Effector memory CD8-positive, alpha-beta T cell (primary cell): ENCODE measurements at places on chromosomes 7 and 10.
A peak's percentile ranks its signal among the peaks of the same experiment; 100 is the strongest.

DNA sequence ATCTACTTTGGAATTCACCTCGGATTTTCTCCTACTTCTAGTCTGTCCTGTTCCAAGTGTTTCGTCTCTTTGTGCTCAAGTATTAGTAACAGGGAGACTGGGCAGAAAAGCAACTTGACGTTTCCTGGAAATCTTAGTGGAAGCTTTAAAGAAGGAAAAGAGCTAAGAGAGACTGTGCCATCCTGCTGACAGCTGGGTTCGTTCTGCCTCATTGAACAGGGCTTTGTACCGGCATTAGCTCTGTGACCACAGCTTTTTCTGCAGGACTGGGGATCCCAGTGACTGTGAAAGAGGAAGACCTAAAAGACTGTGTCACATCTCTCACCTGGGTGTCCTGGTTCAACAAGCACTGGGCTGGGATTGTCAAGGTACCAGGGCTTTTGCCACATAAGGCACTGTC, 70.8 kb upstream of the CDCA7L start:
- no peak for DNase-seq
- H3K27ac ChIP-seq = no peak overlapping the region
- H3K4me3 ChIP-seq = no peak overlapping the region
- no peaks in the 10 kb centered on the region for H3K36me3 ChIP-seq

DNA sequence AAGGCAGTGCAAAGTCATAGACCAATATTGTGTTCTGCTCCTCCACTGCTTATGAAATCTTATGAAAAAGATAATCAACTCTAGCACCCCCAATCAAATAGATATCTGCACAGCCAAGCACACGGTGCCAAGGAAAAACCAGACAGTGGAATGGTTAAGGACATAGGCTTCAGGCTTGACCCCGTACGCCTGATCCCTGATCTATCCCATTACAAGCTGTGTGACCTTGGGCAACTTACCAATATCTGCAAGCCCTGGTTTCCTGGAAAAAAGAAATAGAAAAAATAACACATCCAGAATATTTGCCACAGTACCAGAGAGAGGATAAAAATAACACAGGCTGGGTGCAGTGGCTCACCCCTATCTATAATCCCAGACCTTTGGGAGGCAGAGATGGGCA, 56.9 kb downstream of the GRB10 start:
- H3K27me3 ChIP-seq = peaks cover 25% of the 10 kb centered on the region
- no peaks in the 10 kb centered on the region for H3K36me3 ChIP-seq
- DNase-seq = no peak

DNA sequence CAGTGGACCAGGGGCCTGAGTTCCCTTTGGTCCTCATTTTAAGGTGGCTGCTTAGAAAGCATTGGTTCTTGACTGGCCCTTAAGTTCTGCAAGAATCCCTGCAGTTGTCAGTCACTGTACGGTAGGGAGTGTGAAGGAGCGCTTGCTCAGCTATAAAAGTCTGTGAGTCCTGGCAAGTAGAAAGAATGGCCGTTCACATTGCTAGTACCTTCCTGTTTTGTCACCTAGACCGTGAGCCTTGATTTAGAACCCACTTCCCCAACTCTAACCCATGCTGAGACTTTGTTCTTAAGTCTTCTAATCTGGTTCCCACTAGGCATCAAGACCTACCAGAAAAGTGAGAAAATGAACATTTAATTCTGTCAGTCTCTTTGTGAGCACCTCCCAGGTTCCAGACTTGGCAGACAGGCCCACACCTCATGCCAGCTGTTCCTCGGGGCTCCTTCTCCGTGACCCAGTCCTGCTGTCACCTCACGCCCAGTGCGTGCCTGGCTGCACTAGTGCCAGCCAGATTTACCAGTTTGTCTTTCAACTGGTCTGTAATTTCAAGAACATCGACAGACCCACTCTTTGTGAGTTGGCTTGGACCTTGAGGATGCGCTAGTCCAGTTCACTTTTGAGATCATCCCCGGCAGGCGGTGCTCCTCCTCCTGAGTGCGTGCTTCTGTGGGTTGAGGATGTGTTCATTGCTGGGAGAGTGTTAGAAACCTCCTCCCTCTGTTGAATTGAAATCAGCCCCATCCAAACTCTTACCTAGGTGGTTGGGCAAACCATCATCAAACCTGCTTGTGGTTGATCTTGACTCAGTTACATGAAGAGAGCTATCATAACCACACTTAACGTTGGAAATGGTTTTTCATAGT, 78.5 kb downstream of the SHH start:
- H3K4me1 ChIP-seq = peaks cover 48% of the 10 kb centered on the region
- DNase-seq = no peak
- peaks cover 61% of the 10 kb centered on the region for H3K36me3 ChIP-seq
- no peak overlapping the region for H3K4me3 ChIP-seq

- no peak for DNase-seq
- peaks cover 2% of the 10 kb centered on the region for H3K36me3 ChIP-seq
- H3K4me1 ChIP-seq = no peaks in the 10 kb centered on the region
- H3K27me3 ChIP-seq = peaks cover 86% of the 10 kb centered on the region
- no peak overlapping the region for H3K4me3 ChIP-seq
- H3K27ac ChIP-seq = no peak overlapping the region
These were observed 170.2 kb upstream of the PITRM1 start for GRCh38 chr10:3342771-3343170.

DNA sequence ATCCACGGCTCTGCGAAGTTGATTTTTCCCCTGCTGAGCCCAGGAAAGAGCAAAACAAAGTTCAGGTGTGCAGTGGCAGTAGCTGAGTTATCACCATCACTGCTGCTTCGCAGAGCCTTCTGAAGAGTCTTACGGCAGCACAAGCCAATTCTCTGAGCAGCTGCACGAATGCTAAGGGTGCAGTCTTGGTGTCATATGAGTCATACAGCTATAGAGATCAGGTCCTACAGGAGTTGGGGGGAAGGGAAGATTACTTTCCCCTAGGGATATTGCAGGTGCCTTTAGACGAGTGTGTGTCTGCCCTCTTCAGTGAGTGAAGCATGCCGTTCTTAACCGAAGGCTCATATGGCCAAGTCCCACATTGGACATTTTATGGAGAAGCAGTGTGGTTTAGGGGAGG, 227.8 kb downstream of the CELF2 start:
- no peak for DNase-seq
- peaks cover 29% of the 10 kb centered on the region for H3K36me3 ChIP-seq
- H3K4me1 ChIP-seq = peaks cover 52% of the 10 kb centered on the region
- no peak overlapping the region for H3K27ac ChIP-seq
- no peak overlapping the region for H3K4me3 ChIP-seq

GRCh38 chr10:35212856-35213255, 86.2 kb downstream of the CREM start:
- H3K4me3 ChIP-seq = no peak overlapping the region
- peaks cover 12% of the 10 kb centered on the region for H3K4me1 ChIP-seq
- H3K27ac ChIP-seq = no peak overlapping the region
- H3K36me3 ChIP-seq = peaks cover 7% of the 10 kb centered on the region
- no peak for DNase-seq
- H3K27me3 ChIP-seq = no peaks in the 10 kb centered on the region

DNA sequence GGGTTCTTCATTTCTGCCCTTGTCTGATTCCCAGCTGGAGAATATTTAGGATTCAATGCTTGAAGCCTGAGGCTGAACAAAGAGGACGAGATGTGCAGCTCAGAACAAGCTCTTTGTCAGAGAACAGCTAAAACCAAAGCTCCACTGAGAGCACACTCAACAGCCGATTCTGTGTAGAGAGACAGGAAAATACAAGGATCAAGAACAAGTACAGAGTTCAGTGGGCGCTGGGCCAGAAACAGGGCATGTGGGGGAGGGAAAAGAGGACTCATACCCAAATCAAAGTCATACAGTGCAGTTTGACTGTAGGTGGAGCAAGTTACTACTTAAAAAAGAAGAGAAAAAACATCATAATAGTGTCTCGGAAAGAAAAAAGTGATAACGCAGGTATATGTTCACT, at the start of gene AGMO:
Gene AGMO (minus strand): TSS at position 181 of the 400 bp plus-strand sequence.
- H3K27me3 ChIP-seq = no peaks in the 10 kb centered on the region
- no peak for DNase-seq
- no peak within 1 kb of the TSS for H3K4me3 ChIP-seq
- no peaks in the 10 kb centered on the region for H3K36me3 ChIP-seq

GRCh38 chr10:110511734-110512449, 14.2 kb downstream of the DUSP5 start:
- no peaks in the 10 kb centered on the region for H3K27me3 ChIP-seq
- peaks cover 66% of the 10 kb centered on the region for H3K36me3 ChIP-seq
- peaks cover 7% of the 10 kb centered on the region for H3K4me1 ChIP-seq

GRCh38 chr10:36057180-36057579, 415.1 kb upstream of the FZD8 start:
- H3K36me3 ChIP-seq = no peaks in the 10 kb centered on the region
- no peaks in the 10 kb centered on the region for H3K4me1 ChIP-seq
- no peak overlapping the region for H3K4me3 ChIP-seq

DNA sequence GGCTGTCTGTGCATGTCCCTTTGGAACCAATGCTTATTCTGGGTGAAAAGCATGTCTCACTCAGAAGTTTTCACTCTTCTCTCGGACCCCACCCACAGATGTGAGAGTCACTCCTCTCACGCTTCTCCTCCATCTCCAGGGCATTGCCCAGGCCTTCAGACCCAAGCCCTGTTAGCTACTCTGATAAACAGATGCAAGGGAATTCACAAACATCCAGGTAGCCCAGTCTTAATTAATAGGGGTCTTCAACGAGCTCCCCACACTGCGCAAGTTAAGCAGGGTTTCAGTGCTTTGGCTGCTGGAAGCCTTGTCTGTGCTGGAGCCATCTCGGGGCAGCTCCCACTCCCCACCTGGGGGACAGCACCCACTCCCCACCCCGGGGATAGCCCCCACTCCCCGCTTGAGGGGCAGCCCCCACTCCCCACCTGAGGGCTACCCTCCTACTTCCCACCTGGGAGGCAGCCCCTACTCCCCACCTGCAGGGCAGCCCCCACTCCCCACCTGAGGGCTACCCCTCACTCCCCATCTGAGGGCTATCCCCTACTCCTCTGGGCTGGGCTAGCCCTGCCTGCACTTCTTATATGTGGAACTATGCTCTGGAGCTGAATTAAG, 8.7 kb downstream of the PKD1L1 start:
- no peaks in the 10 kb centered on the region for H3K27me3 ChIP-seq
- H3K4me1 ChIP-seq = no peaks in the 10 kb centered on the region
- H3K4me3 ChIP-seq = no peak overlapping the region
- no peaks in the 10 kb centered on the region for H3K36me3 ChIP-seq
- no peak for DNase-seq
- H3K27ac ChIP-seq = no peak overlapping the region

- H3K36me3 ChIP-seq = peaks cover 13% of the 10 kb centered on the region
- peak within 1 kb of the TSS; percentile 93 for H3K4me3 ChIP-seq
- DNase-seq = peak; percentile 94
- no peaks in the 10 kb centered on the region for H3K27me3 ChIP-seq
- H3K27ac ChIP-seq = peak within 1 kb of the TSS; percentile 91
- H3K4me1 ChIP-seq = peaks cover 33% of the 10 kb centered on the region
These were observed at the start of gene ZNF248 for GRCh38 chr10:37857287-37858211. TSS of gene ZNF248 (minus strand) at chr10:37857610. CDS start at chr10:37856310, 1,300 bp downstream.

DNA sequence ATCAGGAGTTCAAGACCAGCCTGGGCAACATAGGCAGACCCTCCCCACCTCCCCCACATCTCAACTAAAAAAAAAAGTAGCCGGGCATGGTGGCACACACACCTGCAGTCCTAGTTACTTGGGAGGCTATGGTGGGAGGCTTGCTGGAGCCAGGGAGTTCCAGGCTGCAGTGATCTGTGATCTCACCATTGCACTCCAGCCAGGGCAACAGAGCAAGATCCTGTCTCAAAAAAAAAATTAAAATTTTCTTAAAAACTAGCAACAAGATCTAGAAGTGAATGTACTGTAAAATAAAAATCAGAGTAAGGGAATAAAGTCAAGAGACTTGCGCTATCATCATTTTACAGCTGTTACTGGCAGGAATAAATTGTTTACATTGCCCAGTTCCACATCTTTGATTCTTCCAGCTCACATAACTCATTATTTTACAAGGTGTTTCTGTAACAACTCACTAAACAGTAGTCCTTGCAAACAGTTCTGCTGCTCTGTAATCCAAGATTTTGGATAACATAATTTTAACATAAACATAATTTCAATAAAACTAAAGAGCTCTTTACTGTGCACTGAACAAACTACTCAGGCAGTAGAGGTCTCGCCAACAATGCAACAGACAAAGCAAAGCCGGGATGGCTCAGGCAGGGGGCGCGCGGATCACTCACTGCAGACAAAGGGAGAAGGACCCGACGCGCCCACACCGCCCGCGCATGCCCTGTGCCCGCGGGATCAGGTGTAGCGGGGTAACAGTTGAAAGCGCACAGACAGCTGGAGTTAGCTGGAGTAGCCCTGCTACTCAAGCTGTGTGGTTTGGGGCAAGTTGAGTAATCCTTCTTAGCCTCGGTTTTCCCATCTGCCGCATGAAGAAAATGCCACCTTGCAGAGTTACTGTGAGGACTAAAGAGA, 73.3 kb upstream of the NFE2L3 start:
- H3K4me1 ChIP-seq = peaks cover 1% of the 10 kb centered on the region
- H3K27me3 ChIP-seq = peaks cover 68% of the 10 kb centered on the region
- H3K27ac ChIP-seq = no peak overlapping the region
- H3K4me3 ChIP-seq = no peak overlapping the region
- peak; percentile 64 for DNase-seq

- H3K27me3 ChIP-seq = peaks cover 36% of the 10 kb centered on the region
- no peak overlapping the region for H3K4me3 ChIP-seq
- H3K27ac ChIP-seq = peak overlapping the region; percentile 45
- H3K36me3 ChIP-seq = peaks cover 3% of the 10 kb centered on the region
- no peaks in the 10 kb centered on the region for H3K4me1 ChIP-seq
- DNase-seq = no peak
These were observed 73.9 kb downstream of the SH3PXD2A start for GRCh38 chr10:103781329-103782061.

DNA sequence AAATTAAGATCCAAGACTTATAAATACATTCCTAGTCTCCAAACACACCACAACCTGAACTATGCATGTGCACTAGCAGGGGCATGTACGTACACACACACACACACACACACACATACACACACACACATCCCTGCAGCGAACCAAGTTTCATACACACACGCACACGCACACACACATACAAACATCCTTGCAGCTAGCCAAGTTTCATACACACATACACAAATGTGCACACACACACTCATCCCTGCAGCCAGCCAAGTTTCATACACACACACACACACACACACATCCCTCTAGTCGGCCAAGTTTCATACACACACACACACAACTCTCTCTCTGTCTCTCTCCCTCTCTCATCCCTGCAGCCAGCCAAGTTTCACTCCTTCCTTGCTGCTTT, 82.7 kb upstream of the WIPF3 start:
- no peaks in the 10 kb centered on the region for H3K4me1 ChIP-seq
- peaks cover 18% of the 10 kb centered on the region for H3K27me3 ChIP-seq
- H3K27ac ChIP-seq = no peak overlapping the region
- no peak for DNase-seq
- no peaks in the 10 kb centered on the region for H3K36me3 ChIP-seq

- no peak overlapping the region for H3K4me3 ChIP-seq
- no peaks in the 10 kb centered on the region for H3K27me3 ChIP-seq
- H3K27ac ChIP-seq = no peak overlapping the region
- no peak for DNase-seq
- no peaks in the 10 kb centered on the region for H3K36me3 ChIP-seq
These were observed 12.8 kb upstream of the HERC4 start for GRCh38 chr10:68087685-68088401.

DNA sequence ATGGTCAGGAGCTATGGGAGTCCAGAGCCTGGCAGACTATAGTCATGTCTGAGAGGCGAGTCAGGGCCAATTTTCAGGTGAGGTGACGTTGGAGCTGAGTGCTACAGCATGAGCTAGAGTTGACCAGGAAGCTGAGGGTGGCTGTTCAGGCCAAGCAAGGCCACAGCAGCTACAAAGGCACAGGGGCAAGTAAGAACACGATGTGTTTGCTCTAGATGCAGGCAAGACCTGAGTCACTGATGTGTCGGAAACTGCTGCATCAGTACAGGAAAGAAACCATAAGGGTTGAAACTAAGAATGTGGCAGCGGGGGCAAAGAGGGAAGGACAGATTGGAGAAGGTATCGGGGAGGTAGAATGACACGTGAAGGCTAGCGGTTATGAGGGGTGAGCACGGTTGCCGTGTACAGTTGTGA, 11.8 kb upstream of the RRP12 start:
- H3K4me1 ChIP-seq = peaks cover 30% of the 10 kb centered on the region
- no peaks in the 10 kb centered on the region for H3K27me3 ChIP-seq
- H3K4me3 ChIP-seq = peak overlapping the region; percentile 1
